T47D (cell line): ENCODE measurements at places on chromosomes 13 and 19.

DNA sequence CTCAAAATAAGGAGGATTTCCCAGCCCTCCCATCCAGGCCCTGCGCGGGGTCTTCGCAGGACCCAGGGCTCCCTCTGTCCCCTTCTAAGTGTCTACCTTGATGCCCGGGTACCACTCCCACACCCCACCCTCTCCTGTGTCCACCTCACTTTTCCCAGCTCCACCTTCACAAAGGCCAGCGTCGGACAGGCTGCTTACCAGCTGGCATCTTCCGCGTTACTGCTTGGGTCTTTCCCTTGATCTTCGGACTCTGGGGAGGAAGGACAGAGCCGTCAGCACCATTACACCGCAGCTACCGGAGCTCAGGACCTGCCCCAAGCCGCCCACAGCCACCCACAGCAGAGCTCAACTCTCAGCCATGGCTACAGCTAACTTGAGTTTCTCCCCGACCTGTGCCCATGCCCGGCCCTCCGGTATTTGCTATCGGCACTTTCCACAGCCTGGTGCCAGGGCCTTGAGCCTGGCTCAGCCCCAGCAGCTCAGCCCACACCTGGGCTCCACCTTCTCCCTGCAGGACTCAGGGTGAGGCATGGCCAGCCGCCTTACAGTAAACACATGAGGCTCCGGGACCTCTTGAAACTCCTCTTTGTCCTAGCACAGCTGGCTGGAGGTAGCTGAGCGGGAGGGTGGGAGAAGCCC lies 3.8 kb downstream of the C13orf46 start:
- DNase-seq, result peak; percentile 86

GRCh38 chr19:6963937-6964336 lies 57.3 kb downstream of the MBD3L2B start:
- DNase-seq, result no peak

DNA sequence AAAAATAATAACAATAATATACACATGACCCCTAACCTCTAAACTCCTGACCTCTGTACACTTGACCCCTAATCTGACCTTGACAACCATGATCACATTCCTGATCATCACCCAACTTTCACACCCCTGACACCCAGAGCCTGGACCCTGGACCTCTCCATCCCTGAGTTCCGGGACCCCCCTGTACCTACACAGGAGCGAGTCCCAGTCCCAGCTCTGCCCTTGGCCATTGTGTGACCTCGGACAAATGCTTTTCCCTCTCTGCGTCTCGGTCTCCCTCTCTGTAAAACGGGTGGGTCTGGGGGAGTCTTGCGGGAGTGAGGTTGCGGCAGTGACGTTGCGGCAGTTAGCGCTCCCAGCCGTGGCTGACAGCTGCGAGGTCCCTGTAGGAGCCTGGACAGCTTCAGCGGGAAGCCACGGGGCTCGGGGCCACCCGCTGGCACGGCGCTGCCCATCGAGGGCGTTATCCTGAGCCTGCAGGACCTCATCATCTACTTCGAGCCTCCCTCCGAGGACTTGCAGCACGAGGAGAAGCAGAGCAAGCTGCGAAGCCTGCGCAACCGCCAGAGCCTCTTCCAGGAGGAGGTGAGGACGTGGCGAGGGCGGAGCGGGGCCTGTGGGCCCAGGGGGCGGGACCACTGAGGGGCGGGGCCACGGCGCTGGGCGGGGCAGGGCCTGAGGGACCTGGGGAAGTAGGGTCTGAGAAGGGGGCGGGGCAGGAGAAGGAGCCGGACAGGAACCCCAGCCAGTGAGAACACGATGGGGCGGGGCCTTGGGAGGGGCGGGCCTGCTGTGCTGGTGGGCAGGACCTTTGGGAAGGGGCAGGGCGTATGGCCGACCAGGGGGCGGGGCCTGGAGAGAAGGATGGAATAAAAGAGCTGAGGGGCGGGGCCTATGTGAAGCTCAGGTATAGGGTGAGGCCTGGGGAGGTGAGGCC lies 19.2 kb downstream of the RYR1 start:
- DNase-seq, result no peak

GRCh38 chr19:22622901-22623840 lies 11.0 kb upstream of the ZNF492 start:
- DNase-seq, result no peak

- no peak for DNase-seq
These were observed 71.3 kb downstream of the DPF1 start for GRCh38 chr19:38152461-38153379.

GRCh38 chr19:36086326-36086725 lies 24.6 kb upstream of the OVOL3 start:
- no peak for DNase-seq

DNA sequence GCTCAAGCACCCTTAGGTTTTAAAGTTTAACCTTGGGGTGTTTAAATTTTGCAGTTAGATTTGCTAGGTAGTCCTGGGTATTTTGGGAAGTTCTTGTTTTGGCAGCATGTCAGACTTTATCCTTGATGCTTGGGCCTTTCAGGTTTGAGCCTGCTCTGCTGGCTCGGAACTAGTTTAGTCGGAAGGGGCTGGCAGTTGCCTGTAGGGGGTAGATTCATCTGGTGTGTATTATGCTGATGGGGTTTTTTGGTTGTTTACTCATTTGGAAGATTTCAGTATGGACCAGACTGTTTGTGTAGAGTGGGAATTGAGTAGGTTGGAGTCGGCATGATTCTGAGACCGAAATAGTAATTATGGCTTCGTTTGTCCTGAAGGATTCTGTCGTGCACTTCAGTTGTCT lies 15.1 kb downstream of the ILF3 start:
- DNase-seq, result no peak

GRCh38 chr19:50016225-50016807 lies 8.9 kb downstream of the VRK3 start:
- no peak for DNase-seq

GRCh38 chr19:34269968-34270621 lies 15.7 kb downstream of the GARRE1 start:
- DNase-seq, result no peak

GRCh38 chr13:65727070-65727469 lies 1503.1 kb downstream of the PCDH9 start:
- DNase-seq, result no peak

- no peak for DNase-seq
These were observed 6.9 kb downstream of the RAB8A start for GRCh38 chr19:16118489-16119033.

DNA sequence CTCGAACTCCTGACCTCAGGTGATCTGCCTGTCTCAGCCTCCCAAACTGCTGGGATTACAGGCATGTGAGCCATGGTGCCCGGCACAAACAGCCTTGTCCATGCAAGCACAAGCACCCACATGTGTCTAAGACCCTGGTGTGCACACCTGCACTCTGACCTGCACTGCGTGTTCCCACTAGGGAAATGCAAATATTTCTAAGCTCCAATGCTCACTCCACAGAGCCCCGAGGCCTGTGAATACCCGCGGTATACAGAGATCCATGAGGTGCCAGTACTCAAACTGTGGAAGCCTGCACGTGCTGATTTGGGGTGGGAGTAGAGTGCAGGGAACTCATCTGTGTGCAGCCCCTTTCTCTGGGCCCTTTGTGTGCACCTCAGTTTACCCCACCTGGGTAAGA lies 14.7 kb downstream of the GADD45B start:
- no peak for DNase-seq

- no peak for DNase-seq
These were observed 22.7 kb downstream of the ELL start for GRCh38 chr19:18499055-18499775.

DNA sequence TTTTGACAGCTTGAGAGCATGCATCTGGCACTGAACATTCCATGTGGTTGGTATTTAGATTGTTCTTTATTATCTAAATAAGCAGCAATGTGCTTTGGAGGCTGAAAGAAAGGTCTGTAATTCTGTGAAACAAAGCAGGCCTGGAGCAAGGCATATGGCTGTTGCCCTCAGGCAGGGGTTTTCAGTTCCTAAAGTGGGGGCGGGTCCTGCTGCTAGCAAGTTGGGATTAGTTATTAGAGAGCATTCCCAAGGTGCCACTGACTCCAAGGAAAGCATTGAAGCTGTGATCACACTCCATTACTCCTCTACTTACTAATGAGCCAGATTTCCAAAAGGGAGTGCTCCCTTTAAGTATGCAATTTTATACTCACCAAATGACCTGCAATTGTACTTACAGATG lies 432.2 kb downstream of the OLFM4 start:
- no peak for DNase-seq

DNA sequence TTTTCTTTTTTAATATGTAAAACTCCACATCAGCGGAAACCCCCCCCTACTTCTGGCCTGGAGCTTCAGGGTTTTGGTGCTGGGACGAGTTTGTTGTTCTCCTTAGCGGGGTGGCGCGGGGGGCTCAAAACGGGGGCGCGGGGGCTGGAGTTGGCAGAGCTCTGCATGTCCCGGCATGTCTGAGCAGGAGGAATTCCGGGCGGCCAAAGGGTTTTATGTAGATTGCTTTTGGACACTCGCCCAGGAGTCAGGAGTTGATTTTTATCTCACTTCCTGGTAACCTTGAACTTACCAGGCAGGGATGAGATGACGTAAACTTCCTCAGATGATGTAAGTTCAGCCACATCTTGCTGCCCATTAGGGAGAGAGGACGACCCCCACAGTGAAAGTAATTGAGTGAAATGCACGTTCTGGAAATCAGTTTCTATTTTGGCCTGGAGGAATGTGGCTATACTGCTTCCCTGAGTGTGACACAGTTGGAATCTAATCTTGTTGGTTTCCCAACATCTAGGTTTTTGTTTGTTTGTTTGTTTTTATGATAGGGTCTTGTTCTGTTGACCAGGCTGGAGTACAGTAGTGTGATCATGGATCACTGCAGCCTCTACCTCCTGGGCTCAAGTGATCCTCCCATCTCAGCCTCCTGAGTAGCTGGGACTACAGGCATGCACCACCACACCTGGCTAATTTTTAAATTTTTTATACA lies 21.0 kb upstream of the GDF15 start:
- peak; percentile 95 for DNase-seq

- no peak for DNase-seq
These were observed 224.5 kb downstream of the DCLK1 start for GRCh38 chr13:35906636-35907035.
